ENCODE measurements at places on chromosomes 5 and 9.

GRCh38 chr5:141343242-141343952 lies at the start of gene PCDHGA3:
TSS of gene PCDHGA3 (plus strand) at chr5:141343829. CDS start at chr5:141344034, 205 bp downstream.
- DNase-seq = no peak

GRCh38 chr9:114806526-114806900 lies 674 bp upstream of the TNFSF15 start:
- no peak for DNase-seq

DNA sequence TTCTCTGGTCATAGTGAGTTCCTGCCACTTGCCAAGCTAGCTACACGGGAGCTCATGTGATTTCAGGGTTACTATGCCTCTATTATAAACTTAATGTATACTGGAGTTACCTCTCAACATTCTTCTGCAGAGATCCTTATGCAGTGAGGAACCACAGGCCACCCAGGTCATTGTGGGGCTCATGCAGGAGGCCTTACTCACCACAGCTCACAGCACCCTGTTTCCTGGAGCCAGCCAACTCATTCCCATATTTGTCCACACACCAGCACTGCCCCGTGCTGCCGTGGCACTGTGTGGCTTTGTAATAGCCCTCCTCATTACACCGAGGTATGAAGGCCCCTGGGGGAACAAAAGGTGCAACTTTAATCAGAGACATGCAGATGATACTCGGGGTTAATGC lies 520.0 kb downstream of the SPOCK1 start:
- DNase-seq = no peak

DNA sequence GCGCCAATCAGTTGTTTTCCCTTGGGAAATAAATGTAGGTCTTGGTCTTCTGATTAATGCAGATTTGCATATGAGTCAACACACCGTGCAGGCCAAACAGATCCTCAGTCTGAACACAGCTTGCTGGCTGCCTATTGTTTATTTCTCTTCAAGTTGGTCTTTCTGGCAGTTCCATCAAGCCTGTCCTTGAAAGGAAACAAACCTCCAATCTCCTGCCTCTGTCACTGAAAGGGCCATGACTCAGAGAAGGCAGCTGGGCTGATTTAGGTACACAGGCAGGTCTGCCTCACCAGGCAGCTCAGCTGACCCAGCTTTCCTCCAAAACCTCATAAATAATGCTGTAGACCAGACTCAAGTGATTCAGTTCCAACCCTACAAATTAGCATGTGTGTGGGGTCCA lies 175.9 kb downstream of the MAN2A1 start:
- DNase-seq = peak; percentile 20

GRCh38 chr9:76090330-76090729 lies 199.9 kb downstream of the PCSK5 start:
- DNase-seq = no peak

GRCh38 chr5:44862808-44863207 lies 54.1 kb downstream of the MRPS30 start:
- no peak for DNase-seq

- no peak for DNase-seq
Measured at GRCh38 chr5:74579215-74579614, 61.3 kb downstream of the ENC1 start.

DNA sequence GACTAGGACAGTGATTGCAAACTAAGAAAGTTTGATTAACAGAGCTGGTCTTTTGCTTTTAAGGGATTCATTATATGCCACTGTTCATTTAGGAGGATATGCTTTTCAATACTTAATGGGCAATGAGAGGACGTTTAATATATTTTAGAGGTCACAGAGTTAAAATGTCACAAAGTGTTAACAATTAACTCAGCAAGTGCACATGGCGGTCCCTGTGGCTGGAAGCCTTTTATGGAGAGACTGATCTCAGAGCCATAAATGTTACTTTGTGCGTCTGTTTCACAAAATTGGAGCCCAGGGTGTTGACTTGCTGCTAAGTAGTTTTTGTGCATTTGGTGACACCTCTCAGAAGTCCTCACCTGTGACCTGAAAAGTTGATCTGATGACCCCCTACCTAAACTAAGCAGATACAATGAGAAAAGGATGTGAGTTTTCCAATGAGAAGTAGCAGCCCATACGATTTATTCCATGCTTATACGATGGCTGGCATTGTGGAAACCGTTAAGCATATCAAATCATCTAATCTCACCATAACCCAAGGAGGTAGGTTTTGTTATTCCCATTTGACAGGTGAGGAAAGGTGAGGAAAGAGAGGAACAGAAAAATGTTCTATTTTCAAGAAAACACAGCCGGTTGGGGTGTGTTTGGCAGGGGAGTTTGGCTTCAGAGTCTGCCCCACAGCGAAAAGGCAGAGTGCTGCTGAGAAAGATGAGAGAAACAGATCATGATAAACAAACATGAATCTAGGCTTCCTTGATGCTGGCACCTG lies 64.4 kb downstream of the CMYA5 start:
- DNase-seq = no peak

GRCh38 chr9:119861842-119862241 lies 492.6 kb upstream of the BRINP1 start:
- no peak for DNase-seq

DNA sequence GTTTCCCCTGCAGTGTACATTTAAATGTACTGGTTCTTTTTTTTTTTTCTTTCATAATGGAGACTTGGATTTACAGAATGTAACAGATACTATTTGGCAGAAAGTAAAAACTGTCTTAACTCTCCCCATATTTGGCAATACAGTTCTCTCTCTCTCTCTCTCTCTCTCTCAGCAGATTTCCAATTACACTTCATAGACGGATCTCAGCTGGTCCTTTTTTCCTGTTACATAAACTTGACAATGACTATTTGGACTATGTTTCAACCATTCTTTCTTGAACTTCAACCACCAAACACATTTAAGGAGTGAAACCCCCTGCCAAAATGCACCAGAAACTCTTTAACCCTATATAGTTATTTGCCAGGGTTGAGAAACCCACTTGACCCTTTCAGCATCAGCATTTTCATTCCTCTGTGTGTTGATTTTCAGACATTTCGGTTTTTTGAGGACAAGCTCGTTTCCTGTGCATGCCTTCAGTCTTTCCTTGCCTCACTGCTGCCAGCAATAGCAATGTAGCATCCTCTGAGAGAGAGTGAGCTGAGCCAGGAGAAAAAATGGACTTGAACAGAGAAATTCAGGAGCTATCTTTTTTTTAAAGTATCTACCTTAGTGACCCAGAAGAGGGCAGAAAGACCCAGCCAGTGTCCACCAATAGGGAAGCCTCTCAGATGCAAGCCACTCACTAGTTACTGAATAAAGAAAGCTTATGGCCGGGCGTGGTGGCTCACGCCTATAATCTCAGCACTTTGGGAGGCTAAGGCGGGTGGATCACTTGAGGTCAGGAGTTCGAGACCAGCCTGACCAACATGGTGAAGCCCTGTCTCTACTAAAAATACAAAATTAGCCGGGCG lies 26.0 kb upstream of the GNA14 start:
- no peak for DNase-seq

DNA sequence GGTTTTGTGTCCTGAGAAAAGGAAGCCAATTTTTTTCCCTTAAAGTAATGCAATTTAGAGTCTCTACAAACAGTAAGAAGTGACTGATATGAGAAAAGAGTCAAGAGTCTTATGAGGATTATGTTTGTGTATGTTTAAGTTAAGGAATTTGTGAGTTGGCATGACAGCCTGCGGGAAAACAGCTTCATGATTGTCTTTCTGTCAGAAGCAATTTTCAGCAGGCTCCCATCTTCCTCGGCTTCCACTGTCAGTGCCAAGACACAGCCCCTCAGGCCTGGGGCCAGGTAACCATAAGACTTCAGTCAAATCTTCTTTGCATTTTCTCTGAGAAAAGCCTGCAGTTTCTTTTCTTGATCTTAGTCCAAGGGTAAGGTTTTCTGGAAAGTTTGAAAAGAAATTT lies 17.0 kb upstream of the SELENOP start:
- DNase-seq = no peak

GRCh38 chr5:93307557-93307956 lies 273.5 kb downstream of the NR2F1-AS1 start:
- DNase-seq = no peak

DNA sequence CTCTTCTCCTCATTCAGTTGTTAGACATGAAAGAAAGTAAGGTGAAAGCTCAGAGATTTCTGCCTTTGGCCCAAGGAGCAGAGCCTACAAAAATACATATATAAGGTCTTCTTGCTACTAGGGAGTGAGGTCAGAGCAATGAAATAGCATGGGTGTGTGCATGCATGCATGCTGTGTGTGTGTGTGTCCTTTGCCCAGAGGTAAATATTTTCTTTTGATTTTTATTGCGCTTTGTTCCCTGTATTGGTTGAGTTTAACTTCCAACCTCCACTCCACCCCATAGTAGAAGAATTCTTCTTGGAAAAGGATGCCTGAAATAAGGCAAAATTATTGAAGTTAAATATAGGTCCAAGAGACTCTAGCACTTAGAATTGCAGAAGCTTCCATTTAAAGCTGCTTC lies 248.0 kb upstream of the PTGER4 start:
- DNase-seq = no peak

DNA sequence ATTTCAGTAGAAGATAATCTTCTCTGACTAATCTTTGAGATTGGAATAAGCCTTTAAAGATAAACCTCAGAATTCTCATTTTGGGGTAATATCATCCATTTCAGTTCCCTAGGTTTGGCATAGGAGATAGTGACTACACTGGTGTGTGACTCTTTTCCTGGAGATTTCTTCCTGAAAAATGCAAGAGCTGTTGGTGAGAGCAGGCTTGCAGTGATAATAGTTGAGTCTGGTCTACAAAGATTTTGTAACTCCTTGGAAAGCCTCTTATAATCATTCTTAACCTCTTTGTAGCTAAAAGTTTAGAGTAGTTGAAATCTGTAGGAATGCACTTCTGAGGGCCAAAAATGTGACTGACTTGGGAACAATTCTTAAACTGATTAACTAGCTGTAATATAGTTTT lies 23.4 kb downstream of the RANBP17 start:
- no peak for DNase-seq

- peak; percentile 31 for DNase-seq
Measured at GRCh38 chr9:93064392-93065134, 6.1 kb downstream of the SUSD3 start.
